ENCODE measurements at places on chromosomes 3 and 15.

DNA sequence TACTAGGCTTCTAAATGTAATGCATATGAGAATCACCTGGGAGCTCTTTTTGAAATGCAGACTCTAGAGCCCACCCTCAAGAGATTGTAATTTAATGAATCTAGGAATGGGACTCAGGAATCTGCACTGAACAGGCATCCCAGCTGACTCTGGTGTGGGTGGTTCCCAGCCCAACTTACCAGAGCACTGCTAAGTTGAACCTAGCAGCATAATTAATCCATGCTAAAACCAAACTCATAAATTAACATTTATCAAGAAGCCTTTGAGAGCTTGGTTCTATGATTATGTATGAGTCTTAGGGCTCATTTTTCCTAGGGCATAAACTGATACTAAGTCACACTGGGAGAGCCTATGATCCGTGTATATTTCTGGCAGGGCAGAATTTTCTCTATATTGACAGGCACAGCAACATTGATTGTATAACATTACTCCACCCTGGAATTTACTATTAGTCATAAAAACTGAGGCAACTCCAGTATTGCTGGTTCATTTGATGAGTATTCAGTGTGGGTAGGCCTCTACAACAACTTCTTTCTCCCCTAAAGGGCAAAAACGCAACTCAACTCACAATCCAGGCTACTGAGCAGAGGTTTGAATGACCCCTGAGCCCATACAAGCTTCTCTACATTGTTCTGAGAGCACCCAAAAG, 10.7 kb upstream of the CSTA start:
- no peak for DNase-seq

- DNase-seq: no peak
Observed at GRCh38 chr3:114417265-114417664, 123.4 kb downstream of the TIGIT start.

- no peak for DNase-seq
Observed at GRCh38 chr15:53833134-53833624, 73.7 kb upstream of the WDR72 start.

GRCh38 chr3:100838157-100838556, 128.9 kb downstream of the TFG start:
- no peak for DNase-seq

DNA sequence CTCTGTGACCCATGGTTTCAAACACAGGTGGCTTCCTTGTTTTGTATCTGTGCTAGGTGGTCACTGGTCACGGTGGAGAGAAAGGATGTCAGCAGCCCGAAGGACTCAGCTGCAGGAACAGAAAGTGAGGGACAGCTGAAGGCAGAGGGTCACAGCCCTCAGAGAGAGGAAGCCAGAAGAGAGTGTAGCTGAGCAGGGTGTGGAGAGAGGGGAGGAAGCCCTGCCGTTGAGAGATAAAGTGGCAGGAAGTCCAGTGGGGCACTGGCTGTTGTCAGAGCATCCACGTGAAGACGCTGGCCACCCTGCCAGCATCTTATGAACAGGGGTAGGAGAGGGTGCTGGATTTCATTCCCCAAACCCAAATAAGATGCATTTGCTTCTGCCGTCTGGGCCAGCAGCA, 36.9 kb downstream of the LIMD1 start:
- no peak for DNase-seq

DNA sequence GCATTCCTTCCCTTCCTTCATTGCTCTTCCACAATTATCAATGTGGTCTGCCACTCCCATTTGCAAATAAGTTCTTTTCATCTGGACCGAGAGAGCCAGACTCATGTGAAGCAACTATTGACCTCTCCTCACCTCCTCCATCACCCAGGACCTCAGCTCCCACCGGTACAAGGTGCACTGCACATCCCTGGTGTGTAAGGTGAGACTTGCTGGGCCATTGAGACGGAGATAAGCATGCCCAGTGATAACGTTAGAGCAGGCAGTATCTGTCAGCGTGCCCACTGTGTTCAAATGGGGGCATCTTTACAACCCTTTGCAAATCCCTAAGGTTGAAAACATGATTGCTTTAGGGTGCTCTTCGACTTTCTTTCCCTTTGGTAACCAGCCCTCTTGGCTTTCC, 154.8 kb downstream of the ADAMTS17 start:
- DNase-seq: no peak

DNA sequence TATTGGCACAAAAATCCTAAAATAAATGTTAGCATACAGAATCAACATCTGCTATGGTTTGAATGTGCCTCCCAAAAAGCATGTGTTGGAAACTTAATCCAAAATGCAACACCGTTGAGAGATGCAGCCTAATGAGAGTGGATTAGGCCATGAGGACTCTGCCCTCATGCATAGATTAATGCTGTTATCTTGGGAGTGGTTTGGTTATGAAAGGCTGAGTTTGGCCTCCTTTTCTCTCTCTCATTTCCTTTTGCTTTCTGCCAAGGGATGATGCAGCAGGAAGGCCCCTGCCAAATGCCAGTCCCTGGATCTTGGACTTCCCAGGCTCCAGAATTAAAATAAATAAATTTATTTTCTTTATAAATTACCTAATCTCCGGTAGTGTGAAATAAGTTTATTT, 49.4 kb downstream of the SYNM start:
- no peak for DNase-seq

- no peak for DNase-seq
Observed at GRCh38 chr3:154040283-154040682, 80.9 kb upstream of the ARHGEF26 start.

DNA sequence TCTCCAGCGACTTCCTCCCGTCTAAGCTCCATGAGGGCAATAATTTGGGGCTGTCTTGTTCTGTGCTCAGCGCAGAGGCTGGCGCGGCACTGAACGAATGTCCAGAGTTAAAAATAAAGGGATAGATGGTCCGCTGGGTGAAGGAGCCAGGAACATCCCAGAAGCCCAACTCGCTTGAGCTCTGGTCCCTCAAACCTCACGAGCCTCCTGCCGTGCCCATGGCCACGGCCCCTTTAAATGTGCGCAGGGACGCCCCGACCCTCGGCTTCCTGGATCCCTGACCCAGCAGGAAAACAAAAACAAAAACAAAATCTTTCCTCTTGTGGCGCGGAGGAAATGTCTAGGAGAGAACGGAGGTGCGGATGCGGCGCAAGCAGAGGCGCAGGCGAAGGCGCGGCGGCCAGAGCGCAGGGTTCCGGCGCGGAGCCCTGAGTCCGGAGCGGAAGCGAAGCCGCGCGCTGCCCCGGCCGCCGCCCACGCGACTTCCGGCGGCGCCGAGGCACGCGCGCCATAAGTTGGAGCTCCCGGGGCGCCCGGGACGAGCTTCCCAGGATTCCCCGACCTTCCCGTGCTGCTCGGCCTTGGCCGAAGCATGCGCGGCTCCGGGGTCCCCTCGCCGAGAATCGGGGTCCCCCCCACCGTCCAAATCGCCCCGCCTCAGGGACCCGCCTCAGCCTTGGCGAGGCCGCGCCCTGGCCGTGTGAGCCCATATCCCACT, 52.9 kb upstream of the WNT7A start:
- DNase-seq: no peak

DNA sequence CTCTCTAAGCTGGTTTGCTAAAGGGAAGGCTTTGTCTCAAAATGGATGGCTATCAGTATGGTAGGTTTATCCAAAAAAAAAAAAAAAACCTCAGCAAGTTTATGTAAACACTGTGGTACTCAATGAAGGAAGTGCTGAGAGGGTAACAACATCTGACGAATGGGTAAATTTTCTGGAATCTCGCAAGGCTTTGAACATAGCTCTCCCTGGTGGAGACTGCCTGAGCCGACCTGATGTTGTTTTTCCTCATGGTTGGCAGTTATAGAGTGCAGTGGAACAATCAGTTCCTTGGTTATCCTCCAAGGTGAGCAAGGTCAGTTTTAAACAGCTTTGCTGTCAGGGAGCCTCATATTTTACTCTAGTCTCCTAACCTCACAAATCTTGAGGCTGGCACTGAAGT, 94.6 kb downstream of the ZPLD1 start:
- peak; percentile 13 for DNase-seq

- DNase-seq: no peak
Observed at GRCh38 chr15:99097441-99098410, 7.2 kb upstream of the SYNM start.

DNA sequence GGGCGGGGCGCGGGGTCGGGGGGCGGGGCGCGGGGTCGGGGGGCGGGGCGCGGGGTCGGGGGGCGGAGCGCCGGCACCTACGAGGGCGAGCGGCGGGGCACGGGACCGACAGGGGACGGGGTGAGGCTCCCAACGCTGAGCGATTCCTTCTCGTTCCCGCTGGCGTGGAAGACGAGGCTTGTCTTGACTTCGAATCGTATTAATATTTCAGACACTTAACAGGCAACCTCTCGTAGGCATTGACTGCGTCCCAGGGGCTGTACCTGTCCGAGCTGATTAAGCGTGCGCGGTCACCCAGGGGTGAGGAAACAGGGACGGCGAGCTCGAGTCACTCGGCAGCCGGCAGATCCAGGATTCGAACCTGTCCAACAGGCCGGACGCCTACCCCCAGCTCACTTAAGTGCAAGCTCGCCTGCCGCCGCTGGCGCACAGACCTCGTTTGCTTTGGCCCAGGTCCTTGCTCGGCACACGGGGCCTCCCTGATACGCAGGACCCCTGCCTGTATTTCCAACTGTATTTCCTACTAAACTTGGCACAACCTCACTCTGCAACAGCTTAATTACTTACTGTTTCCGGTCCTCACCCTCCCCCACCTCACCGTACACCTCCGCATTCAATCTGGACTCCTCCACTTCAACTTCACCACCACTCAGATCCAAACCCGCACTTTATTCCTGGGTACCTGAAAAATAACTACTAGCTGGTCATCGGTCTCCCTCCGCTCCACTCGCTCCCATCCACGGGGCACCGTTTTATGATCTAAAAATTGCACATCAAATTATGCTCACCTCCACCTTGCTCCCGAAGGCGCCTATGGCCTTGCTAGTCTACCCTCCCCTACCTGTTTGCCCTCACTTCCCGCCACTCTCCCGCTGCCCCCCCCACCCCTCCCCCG, 722 bp upstream of the ZXDC start:
- peak; percentile 19 for DNase-seq

GRCh38 chr15:68654786-68655560, 76.2 kb downstream of the CORO2B start:
- DNase-seq: no peak

- DNase-seq: no peak
Observed at GRCh38 chr15:77818484-77819047, 185.9 kb upstream of the LINGO1 start.

- DNase-seq: peak; percentile 41
Observed at GRCh38 chr3:197224034-197224444, 74.4 kb downstream of the DLG1 start.

DNA sequence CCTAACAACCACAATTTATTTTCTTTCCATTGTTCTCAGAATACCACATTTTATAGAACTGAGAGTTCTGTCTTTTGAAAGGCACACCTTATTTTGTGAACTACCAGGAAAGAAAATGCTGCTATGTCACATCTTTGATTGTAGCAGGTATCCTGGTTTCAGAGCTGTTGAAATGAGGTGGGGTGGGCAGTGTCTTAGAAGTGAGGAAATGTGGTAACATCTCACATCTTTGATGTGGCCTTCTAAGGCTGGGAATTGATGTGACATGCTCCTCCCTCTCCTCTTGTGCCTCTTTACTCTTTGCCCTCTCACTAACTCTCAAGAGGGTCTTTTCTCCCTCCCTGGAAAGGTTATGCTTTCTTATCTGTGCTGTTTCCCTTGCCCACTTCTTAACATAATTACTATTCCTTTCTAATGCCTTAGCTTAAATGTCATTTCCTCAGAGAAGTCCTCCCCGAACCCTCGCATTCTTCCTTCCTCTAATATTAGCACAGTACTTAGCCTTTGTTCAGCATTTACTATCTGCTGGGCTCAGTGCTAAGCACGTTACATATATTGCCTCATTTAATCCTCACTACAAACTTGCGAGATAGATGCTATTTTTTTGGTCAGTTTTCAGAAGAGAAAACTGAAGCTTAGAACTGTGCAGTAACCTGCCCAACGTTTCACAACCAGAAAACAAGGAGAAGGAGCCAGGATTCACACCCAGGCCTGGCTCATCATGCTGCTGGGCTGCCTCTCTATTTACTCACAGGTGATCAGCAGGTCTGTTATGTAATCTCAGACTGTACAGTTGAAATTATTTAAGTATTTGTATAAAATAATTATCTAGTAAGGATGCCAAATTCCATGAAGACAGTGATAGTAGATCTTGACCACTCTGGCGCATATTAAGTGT, 24.0 kb upstream of the SPTSSB start:
- no peak for DNase-seq

DNA sequence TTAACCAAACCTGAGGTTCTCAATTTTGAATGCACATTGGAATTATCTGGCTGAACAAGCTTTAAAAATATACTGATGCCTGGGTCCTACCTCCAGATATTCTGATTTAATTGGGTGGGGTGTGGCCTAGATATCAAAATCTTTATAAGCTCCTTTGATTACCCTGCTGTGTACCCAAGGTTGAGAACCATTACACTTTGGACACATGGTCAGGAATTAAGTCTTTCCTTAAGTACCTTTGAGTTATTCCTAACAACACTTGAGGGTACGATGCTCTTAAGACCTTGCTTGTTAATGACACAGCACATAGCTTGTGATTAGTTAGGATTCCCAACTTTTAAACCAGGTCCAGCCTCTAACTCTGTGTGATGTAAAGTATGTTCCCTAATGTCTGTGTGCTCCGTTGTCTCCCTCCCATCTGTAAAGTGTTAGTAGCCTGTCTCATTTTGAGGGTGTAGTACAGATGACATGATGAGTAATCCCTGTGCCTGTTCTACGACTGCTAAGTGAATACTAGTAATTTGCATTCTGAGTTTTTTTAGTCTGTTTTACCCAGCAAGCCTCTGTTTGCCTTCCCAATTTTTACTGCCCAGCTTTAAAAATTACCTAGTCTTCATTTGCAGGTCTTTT, 154.9 kb downstream of the KLHL25 start:
- peak; percentile 77 for DNase-seq

DNA sequence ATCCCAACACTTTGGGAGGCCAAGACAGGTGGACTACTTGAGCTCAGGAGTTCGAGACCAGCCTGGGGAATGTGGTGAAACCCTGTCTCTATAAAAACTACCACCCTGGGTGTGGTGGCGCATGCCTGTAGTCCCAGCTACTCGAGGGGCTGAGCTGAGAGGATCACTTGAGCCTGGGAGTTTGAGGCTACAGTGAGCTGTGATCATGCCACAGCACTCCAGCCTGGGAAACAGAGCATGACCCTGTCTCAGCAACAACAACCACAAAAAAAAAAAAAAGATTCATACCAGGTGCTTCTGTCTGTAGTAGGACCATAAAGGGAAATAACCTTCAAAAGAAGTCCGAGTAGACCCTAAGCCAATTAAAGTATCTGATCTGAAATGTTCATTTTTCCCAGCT, 94.5 kb downstream of the SERPINI1 start:
- DNase-seq: no peak

GRCh38 chr3:42804831-42805132, 492 bp upstream of the HIGD1A start:
- DNase-seq: no peak
